ENCODE measurements at places on chromosomes 1 and 21.

DNA sequence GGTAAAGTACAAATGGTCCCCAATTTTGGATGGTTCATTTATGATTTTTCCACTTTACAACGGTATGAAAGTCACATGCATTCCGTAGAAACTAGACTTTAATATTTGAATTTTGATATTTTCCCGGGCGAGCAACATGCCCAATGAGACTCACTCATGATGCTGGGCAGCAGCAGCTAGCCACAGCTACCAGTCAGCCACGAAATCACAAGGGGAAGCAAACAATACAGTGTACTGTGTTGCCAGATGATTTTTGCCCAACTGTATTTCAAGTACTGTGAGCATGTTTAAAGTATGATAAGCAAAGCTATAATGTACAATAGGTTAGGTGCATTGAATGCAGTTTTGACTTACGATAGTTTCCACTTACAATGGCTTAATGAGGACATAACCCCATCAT, 266.8 kb downstream of the VAV3 start:
- no peak for DNase-seq

GRCh38 chr1:167493372-167493771, 25.0 kb downstream of the CD247 start:
- no peak for DNase-seq

- DNase-seq = no peak
Observed at GRCh38 chr1:243213045-243213787, 41.9 kb downstream of the CEP170 start.

DNA sequence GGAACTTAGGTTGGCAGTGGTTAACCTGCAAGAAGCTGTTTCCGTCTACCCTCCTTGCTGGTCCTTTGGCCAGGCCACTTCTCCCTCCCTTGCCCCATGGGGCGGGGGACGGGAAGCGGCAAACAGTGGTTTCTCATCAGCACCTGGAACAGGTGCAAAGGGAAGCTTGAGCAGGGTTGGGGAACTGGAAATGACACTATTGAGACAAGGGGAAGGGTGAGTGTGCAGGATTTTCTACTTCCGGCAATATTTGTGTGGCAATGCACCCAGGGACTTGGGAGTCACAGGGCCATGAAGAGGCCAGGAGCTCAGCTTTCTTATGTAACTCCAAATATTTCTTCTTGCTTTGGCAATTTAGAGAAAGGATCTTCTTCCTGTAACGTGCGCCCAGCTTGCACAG, 29.0 kb upstream of the SARS1 start:
- DNase-seq = no peak

DNA sequence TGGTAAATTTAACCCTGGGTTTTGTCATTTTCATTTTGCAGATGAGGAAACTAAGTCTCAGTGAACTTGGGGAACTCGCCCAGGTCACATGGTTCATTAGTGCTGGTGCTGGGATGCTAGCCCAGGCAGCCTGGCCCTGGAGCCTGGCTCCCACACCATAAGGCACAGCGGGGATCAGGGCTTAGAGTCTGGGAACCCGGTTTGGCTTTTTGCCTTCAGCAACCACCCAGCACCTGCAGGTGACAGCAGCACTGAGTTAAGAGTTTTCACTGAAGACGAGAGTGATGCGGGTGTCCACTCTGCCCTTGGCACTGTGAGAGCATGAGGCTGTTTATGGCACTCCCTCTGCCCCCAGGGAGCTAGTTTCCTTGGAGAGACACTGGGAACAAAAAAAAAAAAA, 18.4 kb upstream of the CD101 start:
- DNase-seq = no peak

- DNase-seq = no peak
Observed at GRCh38 chr1:165842671-165843129, 15.3 kb downstream of the UCK2 start.

DNA sequence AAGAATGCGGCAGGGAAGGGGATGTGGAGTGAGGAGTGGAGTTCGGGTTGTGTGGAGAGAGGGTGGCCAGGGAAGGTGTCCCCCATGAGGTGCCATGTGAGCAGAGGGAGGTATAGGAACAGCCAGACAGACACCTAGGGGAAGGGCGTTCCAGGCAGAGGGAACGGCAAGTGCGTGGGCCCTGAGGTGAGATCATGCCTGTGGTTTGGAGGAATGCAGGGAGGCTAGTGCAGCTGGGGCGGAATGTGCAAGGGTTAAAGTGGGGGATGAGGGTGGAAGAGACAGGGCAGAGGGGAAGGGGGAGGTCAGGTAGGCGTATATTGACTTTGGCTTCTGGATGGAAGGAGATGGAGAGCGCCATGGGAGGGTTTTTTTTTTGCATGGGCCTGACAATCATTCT, 31.6 kb upstream of the PADI6 start:
- no peak for DNase-seq

DNA sequence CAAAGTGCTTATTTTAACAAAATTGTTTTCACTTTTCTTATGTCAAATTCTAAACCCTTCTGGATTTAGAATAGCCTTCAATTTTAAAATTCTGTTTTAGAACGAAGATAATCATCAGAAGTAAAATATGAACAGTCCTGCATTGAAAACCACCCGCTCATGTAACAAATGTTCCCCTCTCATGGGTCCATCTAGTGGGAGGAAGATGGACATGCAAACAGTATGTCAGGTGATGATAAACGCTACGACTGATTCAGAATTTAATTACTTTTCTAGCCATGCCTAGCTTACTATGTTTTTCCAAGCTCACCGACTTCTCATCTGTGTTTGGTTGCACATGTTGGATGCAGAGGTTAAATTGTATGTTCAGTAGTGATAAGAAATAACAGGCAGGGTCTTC, 23.5 kb downstream of the SOD1 start:
- DNase-seq = no peak

- no peak for DNase-seq
Observed at GRCh38 chr1:71869326-71869725, 413.0 kb downstream of the NEGR1 start.

GRCh38 chr1:169809370-169810095, 14.8 kb upstream of the METTL18 start:
- DNase-seq = no peak

GRCh38 chr1:14439015-14439414, 159.5 kb upstream of the KAZN start:
- no peak for DNase-seq

- peak; percentile 40 for DNase-seq
Observed at GRCh38 chr1:97947695-97948094, 26.9 kb upstream of the DPYD start.

DNA sequence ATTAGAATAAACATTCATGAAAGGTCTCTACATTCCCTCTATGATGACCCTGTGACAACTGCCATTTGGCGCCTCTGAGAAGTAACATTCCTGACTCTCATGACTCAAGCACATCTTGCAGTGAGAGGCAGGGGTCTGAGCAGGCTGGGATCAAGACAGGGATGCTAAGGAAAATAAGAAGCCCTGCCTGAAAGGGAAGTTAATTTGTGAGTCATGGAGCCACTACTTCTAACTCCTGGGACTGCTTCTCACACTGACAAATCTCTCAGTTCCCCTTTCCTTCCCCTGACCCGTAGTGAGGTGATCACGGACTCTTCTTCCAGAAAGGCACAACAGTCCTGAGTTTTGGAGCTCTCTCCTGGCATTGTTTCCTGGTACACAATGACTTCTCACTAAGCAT, 231.9 kb downstream of the TNR start:
- DNase-seq = no peak

DNA sequence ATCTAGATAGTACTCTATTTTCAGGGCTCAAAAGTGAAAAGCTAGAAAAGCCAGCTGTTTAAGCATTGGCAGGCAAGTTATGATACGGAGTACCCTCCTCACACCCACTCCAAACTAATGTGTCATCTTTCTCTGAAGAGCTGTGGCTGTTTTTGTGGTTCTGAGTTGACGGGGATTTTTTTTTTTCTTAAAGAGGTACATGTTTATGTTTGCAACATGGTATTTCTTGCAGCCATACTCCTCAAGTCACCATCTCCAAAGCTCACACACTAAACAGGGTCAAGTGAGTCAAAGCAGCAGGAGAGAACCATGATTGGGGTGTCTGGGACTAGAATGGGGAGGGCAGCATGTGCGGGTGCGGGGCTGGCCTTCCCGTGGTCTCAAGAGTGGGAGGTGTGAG, 347.2 kb downstream of the DISC1 start:
- no peak for DNase-seq

DNA sequence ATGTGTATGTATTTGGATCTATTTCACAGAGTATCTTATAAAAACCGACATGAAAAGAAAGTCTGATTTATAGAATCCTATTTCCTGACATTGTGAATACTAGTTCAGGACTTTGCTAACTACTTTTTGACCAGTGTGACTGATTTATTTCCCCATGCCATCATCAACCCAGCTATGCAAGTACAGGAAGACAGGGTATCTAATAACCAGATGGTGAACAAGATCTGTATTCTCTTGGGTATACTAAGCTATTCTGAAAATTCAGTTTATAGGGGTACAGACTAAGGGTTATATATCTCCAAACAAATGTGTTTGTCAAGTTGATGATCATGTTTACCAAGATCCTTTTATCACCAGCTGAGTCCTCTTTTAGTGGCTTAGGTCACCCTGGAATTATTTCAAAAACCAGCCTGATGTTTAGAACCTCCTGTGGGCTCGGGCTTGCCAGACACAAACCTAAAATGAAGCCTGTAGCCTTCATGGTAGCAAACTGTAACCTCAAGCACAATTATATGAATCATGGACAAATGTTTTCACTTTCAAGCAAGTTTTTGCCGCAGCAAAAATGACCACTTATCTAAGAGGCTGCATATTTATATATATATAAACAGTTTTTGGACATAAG, 185.1 kb downstream of the FGGY start:
- DNase-seq = peak; percentile 46

DNA sequence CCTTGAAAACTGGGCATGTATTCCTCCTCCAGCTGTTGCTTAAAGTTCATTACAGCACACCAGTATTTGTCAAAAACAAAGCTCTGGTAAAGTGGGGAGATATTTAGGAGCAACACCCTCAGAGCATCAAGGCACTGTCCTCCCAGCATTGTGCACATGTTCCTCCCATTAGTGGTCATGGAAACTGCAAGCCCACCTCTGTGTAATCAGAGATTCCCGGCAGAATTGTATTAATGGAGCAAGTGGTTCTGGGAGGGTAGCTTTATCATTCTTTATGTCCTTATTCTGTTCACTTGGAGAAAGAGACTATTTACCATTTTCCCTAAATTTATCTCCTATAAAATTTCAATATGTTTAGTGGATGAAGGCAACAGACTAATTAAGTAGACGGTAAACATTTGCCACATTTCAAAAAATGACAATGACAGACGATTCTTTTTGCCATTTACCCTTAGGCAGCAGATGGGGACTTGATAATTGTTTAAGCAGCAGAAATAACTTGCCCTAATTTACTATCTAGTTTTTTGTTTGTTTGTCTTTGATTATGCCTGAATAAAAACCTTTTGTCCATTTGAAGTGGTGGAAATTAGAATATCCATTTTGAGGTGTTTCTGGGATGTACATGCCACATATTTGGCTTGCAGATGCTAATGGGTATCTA, 289.6 kb upstream of the ST6GALNAC5 start:
- DNase-seq = no peak

DNA sequence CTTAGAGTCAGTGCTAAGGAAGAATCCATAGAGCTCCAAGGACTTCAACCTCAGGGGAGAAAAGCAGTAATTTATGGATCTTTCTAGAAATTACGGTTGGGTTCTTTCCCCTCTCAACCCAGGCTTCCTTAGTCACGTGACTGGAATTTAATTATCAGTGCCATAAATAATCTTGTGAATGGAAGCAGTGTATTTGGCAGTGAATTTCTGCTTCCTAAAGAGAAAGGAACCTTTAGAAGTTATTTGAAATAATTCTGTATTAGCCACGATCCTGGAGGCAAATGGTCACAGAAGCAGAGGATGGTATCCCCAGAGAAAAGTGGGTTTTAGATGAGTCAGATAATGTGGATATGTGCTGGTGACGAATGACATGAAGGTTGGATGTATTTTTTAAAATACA, 89.6 kb downstream of the NFIA start:
- no peak for DNase-seq

GRCh38 chr1:2294725-2295078, 66.6 kb downstream of the SKI start:
- DNase-seq = no peak

DNA sequence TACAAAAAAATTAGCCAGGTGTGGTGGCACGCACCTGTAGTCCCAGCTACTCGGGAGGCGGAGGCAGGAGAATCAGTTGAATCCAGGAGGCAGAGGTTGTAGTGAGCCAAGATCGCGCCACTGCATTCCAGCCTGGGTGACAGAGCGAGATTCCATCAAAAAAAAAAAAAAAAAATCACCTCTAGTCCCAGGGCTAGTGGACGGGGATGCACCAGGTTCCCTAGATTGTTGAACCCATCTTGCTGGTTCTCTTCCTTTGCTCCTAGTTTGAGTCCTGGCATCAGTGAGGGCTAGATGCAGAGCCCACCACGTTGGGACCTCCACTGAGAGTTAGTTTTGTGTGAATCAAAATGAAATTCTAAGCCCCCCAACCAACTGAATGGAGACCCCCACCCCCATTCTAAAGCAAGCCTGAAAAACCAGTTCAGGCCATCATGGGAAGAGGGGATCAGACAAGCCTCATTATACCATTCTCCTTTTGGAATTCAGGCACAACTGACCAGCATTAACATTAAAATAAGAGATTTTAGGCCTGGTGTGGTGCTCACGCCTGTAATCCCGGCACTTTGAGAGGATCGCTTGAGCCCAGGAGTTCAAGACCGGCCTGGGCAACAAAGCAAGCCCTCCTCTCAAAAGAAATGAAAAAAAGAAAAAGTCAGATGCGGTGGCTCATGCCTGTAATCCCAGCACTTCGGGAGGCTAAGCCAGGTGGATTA, 17.9 kb upstream of the L1TD1 start:
- DNase-seq = no peak
